BJ (cell line): ENCODE measurements at places on chromosomes 11 and 22.

GRCh38 chr11:100791103-100791502 is 104.0 kb downstream of the ARHGAP42 start:
- no peak for DNase-seq

DNA sequence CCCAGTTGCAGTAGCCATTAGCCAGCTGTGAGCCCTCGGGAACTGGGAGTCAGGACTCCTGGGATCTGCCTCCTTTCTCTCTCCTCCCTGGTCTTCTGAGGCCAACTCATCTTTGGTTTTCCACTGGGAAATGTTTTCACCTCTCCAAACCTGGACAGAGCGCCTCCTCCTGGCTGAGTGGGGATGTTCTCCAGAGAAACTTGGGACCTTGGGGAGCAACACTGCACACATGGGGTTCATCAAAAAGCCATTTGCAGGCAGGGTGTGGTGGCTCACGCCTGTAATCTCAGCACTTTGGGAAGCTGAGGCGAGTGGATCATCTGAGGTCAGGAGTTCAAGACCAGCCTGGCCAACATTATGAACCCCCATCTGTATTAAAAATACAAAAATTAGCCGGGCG is 145.4 kb downstream of the NECTIN1 start:
- no peak for DNase-seq

DNA sequence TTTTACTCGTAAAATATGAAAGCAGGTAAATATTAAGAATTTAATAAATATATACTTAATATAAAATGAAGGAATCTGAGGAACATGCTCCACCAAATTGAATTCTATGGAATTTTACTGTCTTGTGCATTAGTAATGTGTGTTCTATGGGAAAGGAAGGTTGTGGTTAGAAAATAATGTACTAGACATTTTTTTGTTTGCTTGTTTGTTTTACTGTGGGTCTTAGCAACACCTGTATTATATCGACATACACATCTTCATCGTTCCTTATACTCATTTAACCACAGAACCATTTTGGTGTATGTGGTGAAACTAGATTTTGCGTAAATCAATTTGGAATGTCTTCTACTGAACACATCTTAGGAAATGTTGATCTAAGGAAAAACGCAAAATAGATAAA is 114.1 kb upstream of the MTMR2 start:
- DNase-seq: no peak

GRCh38 chr22:24807284-24807950 is 1.4 kb downstream of the SGSM1 start:
- DNase-seq: no peak

DNA sequence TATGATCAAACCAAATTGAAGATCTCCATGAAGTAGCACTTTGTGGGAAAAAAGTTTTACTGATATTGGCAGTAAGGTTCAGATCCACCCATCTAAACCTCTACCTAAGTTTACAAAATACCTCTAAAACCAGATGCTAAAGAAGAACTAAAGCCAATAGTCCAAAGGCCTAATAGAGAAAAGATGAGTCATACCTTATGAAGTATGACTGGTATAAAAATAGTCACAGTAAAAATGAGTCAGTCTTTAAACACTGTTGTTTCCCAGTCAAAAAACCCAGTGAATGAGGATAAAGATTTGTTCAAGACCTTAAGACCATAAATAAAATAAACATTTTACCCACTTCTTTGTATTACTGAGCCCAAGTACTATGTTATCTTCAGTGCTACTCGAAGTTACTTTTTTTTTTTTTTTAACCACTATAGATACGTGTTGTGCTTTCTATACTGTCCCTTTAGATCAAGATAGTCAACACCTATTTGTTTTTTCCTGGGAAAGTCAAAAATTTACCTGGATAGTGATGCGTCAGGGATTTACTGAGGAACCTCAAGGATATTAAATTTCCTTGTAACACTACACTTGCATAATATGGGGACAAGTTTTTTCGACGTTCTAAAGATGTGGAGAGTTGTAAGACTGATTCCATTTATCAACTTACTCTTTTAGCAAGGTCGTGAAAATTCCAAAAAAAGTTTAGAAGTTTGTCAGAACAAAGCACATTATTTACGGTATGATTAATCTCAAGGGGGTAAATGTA is 87.3 kb downstream of the CCDC73 start:
- DNase-seq: peak; percentile 63

GRCh38 chr11:104738918-104739317 is 159.3 kb downstream of the CASP12 start:
- DNase-seq: no peak

DNA sequence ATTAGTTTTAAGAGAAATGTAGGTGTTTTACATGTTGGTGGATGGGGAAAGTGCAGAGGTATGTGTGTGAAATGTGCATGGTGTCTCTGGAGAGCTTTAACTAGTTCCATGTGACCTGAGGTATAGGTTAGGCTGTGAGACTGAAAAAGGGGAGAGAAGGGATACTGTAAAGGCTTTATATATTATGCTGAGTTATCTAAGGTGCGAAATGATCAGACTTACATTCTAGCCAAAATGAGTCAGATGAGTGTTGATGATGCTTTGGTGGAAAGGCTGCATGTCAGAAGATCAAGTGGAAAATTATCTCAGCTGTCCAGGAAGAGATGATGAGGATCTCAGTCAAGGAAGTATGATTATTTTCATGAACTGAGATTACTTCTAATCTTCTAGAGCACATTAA is 15.8 kb downstream of the ACAT1 start:
- no peak for DNase-seq

DNA sequence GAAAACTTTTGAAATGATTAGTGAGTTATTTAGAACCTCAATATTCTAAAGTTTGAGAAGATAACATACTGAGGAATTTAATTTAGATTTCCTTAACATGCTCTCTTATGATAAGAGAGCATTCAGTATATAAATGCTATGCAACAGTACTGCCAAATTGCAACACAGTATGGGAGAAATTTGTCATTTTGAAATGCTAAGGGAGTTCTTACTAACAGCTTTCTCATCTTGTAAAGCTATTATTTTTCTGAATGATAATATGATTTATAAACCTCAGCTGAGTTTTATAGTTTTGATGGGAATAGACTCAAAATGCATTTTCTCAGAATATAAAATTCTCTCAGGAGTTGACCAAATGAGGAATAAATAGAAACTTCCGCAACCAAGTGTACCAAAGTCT is 108.4 kb downstream of the SPON1 start:
- DNase-seq: no peak

- DNase-seq: no peak
These were observed 7.5 kb downstream of the NARS2 start for GRCh38 chr11:78567209-78567608.

GRCh38 chr11:15707971-15708370 is 593.2 kb downstream of the INSC start:
- DNase-seq: peak; percentile 43

- no peak for DNase-seq
These were observed 197.6 kb upstream of the SYN3 start for GRCh38 chr22:33255791-33256190.

GRCh38 chr11:64601605-64602465 is 10.8 kb downstream of the SLC22A12 start:
- DNase-seq: no peak

GRCh38 chr11:16086229-16086819 is 270.0 kb downstream of the SOX6 start:
- DNase-seq: no peak

DNA sequence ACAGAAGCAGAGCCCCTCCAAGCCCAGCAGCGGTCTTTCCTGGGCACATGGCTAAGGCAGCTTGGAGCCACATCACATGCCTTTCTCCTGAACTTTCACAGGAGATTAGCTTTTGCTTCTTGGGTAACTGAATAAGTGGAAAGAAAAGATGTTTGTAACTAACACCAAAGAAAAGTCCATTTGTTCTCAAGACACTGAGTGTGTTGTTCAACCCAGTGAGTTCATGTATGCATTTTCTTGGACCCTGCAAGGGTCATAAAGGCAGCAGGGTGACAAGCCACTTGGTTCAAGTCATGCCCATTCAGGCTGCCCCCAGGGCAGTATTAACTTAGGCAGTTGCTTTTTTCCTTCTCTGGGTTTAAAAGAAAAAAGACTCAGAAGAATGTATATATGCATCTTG is 203.4 kb downstream of the FAM76B start:
- DNase-seq: no peak

DNA sequence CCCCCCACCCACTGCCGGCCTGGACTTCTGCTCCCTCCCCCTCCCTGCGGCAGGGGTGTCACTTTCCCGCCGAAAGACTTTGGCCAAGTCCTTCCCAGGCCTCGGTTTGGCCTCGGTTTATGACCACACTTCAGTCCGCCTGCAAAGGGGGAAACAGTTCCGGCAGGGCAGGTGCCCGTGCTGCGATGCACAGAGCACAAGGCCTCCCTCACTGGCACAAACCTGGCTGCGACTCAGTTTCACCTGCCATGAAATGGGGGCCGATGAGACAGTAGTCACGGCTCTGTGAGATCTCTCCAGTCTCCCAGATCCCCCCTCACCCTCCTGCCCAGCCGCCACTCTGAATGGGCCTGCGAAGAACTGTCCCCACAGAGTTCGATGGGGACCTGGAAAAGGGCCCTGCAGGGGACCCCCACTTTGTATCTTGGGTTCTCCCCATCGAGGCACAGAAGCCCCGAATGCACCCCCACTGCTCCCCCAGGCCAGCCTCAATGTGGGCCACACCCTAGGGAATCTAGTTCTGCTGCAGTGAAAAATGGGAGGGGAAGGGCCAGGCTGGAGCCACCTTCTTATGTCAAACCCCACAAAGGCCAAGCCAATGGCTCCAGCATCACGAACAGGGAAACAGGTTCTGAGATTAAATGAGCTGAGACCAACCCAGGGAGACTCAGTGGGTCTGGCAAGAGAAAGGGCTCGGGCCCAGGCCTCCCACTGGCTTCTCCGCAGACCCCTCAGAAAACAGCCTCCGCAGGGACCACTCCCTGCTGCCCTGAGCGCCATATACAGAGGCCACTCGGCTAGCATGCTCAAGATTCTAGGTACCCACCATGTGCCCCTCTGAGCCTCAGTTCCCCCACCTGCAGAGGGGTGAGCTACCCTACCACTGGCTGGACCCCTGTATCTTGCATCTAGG is 29.0 kb downstream of the ARVCF start:
- DNase-seq: no peak

DNA sequence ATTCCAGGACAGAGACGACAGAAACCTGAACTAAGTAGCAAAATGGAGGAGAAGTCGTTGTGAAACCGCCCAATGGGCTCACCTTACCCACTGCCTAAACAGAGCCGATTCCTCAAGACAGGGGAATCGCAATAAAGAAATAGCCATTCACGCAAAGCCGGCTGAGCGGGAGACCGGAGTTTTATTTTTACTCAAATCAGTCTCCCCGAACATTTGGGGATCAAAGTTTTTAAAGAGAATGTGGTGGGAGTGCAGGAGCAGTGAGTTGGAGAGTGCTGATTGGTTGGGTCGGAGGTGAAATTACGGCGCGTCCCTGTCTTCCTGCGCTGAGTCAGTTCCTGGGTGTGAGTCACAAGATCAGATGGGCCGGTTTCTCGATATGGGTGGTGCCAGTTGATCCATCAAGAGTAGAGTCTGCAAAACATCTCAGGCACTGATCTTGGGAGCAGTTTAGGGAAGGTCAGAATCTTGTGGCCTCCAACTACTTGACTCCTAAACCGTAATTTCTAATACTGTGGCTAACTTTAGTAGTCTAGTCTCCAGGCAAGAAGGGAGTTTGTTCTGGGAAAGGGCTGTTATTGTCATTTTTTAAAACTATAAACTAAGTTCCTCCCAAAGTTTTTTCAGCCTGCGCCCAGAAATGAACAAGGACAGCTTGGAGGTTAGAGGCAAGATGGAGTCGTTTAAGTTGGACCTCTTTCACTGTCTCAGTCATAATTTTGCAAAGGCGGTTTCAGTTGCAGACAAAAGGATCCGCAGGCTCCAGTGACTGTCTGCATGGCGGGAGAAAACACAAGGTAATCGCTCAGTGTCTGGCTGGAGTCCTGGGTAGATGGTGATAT is 34.1 kb downstream of the OR4D9 start:
- DNase-seq: no peak

- DNase-seq: no peak
These were observed at the start of gene P4HA3 for GRCh38 chr11:74311352-74311926. P4HA3 (minus strand) TSS chr11:74311640; CDS start chr11:74311611, 29 bp downstream.

DNA sequence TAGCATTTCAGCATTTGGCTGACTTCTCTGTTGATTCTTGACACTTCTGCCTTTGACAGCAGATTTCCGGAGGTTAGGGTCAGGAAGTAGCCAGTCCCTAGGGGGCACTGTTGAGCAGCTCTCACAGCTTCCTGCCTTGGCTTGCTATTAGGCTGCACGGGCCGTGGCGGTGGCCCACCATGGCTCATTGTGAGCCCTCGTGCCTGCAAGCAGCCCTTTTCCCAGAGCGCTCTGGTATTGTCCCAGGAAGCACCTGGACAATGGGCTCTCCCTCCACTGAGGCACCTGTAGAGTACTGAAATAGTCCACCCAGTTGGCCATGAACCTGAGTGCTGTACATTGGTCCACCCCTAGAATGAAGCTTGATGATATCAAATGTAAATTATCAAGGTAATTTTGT is 100.2 kb upstream of the GAL start:
- DNase-seq: no peak

DNA sequence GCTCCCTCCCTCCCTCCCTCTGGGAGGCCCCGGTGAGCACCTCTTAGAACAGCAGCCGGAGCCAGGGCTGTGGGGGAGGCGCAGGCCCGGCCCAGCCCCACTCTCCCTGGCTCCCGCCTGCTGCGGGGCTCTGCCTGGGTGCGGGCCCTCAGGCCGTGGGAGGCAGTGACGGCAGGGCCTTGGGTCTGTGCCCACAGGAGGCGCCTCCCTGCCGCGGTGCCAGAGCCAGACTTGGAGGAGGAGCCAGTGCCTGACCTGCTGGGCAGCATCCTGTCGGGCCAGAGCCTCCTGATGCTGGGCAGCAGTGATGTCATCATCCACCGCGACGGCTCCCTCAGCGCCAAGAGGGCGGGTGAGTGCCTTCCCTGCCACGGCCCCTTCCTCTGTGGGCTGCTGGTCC is 9.5 kb downstream of the IRF7 start:
- no peak for DNase-seq

- peak; percentile 23 for DNase-seq
These were observed 20.5 kb upstream of the SCGB1A1 start for GRCh38 chr11:62398011-62398994.

DNA sequence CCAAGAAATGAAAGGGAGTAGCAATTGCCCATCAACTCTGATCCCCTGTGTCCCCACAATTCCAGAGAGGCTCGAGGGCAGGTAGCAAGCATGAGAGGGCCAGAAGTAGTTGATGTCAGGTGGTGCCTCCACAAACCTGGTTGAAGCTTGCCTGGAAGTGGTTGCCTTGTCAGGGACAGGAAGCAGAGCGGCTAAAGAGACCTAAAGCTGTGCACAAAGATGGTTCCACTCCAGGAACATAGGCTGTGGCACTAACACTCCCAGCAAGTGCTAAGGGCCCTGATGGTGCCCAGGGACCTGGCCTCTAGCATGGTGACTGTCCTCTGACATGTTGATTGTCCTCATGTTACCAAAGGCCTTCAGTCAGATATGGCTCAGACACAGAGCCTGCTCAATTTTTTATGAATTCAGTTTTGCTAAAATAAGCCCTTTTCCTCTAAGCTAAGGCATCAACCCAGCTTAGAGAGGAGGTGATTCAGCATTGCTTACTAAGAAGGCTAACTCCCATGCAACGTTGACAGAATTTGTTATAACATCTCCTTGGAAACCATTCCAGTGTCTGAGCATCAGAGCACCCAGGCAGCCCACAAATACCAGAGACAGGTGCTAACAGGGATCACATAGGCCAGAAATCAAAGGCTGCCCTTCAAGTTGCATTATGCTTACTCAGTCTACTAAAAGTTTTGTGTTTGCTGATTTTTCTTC is 196.3 kb upstream of the ARHGAP20 start:
- DNase-seq: peak; percentile 68
